ENCODE measurements at places on chromosomes 1 and 21.

DNA sequence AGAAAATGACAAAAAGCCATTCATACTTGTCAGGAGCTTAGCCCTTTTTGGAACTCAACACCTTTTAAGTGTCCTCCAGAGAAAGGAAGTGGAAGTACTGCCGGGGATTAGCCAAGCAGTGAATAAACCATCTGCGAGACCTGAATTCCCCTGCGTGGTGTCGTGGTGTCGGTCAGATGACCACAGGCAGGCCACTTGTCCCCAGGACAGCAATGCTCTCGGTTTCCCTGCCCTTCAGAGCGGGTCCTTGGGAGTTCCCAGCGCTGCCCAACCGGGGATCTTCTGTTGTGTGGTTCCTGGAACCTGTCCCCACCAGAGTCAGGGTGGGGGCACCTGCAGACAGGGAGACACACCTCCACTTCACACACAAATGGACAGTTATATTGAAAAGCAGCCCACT is 9.2 kb downstream of the GPR157 start:
- H3K27ac ChIP-seq: no peak overlapping the region
- H3K4me1 ChIP-seq: peaks cover 12% of the 10 kb centered on the region
- no peak overlapping the region for H3K4me3 ChIP-seq
- no peaks in the 10 kb centered on the region for H3K36me3 ChIP-seq

DNA sequence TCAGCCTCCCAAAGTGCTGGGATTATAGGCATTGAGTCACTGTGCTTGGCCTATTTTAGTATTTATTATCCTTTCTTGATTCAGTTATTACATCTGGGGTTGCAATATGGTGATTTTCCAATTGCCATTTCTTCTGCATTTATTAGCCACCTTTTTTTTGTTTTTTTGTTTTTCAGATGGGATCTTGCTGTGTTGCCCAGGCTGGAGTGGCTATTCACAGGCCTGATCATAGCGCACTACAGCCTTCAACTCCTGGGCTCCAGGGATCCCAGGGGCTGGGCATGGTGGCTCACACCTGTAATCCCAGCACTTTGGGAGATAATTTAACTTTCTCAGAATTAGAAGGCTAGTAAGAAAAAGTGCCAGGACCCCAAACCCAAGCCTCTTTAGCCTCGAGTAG is 82.1 kb upstream of the PGD start:
- no peak overlapping the region for H3K4me3 ChIP-seq
- no peak for DNase-seq
- no peaks in the 10 kb centered on the region for H3K4me1 ChIP-seq

- no peaks in the 10 kb centered on the region for H3K36me3 ChIP-seq
- no peaks in the 10 kb centered on the region for H3K4me1 ChIP-seq
- H3K27ac ChIP-seq: no peak overlapping the region
- no peak for DNase-seq
- H3K27me3 ChIP-seq: no peaks in the 10 kb centered on the region
- no peak overlapping the region for H3K4me3 ChIP-seq
Observed at GRCh38 chr1:1164701-1165451, 8.8 kb upstream of the TTLL10 start.

- H3K4me3 ChIP-seq: no peak overlapping the region
- no peaks in the 10 kb centered on the region for H3K4me1 ChIP-seq
- H3K27me3 ChIP-seq: no peaks in the 10 kb centered on the region
- H3K27ac ChIP-seq: no peak overlapping the region
Observed at GRCh38 chr1:80593197-80593596, 1207.5 kb upstream of the ADGRL2 start.

GRCh38 chr21:45357436-45358260 is 47.3 kb upstream of the COL18A1 start:
- no peak for DNase-seq
- no peaks in the 10 kb centered on the region for H3K4me1 ChIP-seq
- no peak overlapping the region for H3K4me3 ChIP-seq

DNA sequence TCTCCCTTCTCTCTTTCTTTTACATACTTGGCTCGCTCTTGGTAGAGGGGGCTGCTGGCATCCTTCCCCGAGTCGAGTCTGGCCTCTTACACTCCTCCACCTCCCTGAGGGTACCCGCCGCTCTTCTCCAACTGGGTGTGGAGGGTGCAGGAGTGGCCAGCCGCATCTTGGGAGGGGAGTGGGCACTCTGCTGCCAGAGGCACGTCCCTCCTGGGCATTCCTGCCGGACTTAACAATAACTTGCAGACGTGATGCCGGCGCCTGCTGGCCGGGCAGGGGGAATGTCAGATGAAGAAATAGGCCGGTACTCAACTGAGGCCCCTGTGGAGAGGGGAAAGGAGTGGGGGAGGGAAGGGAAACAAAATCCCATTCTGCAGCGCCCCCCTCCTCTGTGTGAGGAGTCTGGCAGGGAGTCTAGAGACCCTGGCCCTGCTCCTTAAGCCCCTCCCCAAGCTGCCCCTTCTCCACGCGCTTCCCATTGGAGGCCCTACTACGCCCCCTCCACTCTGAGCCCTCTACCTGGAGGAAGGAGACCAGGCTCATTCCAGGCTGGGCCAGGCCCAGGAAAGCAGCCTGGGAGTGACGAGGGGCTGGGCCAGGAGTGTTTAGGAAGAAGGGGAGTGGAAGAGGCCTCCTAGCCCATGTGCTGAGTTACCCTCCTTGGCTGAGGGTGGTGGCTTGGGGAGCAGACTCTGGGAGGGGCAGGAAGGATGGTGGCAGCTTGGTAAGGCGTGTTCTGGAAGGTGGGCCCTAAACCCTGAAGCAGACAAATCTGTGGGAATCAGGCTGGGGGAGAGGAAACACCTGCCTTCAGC is 1.8 kb downstream of the ATP2B4 start:
- no peaks in the 10 kb centered on the region for H3K27me3 ChIP-seq
- H3K4me3 ChIP-seq: peak overlapping the region; percentile 88
- H3K36me3 ChIP-seq: no peaks in the 10 kb centered on the region
- H3K27ac ChIP-seq: peak overlapping the region; percentile 93
- DNase-seq: no peak
- peaks cover 40% of the 10 kb centered on the region for H3K4me1 ChIP-seq

GRCh38 chr1:152001631-152002584 is 8.2 kb upstream of the S100A10 start:
- DNase-seq: peak; percentile 82
- no peak overlapping the region for H3K27ac ChIP-seq
- no peaks in the 10 kb centered on the region for H3K27me3 ChIP-seq
- H3K4me3 ChIP-seq: no peak overlapping the region

- no peak overlapping the region for H3K4me3 ChIP-seq
- no peaks in the 10 kb centered on the region for H3K27me3 ChIP-seq
- H3K4me1 ChIP-seq: no peaks in the 10 kb centered on the region
- DNase-seq: no peak
Observed at GRCh38 chr1:116203181-116203723, 92.1 kb downstream of the MAB21L3 start.

- peaks cover 66% of the 10 kb centered on the region for H3K4me1 ChIP-seq
- no peaks in the 10 kb centered on the region for H3K36me3 ChIP-seq
- no peak overlapping the region for H3K4me3 ChIP-seq
- no peak overlapping the region for H3K27ac ChIP-seq
- no peaks in the 10 kb centered on the region for H3K27me3 ChIP-seq
Observed at GRCh38 chr1:169680377-169681019, 30.9 kb downstream of the SELL start.

DNA sequence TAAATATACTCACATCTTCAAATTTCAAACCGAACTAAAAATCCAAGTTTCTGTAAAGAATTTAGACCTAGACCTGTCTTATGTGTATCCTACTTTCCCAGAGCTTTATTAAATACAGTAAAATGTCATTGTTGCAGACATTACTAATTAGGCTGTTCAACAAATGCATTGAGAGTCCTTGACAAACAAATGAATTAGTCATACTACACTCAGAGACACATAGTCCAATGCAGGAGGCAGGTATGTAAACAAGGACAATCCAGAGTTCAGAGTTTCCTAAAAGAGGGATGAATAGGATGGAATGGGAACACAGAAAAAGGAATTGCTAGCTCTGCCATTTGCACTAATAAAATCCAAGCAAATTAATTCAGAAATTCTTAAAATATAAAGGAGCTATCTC is 1.6 kb upstream of the EGLN1 start:
- no peak for DNase-seq
- no peaks in the 10 kb centered on the region for H3K27me3 ChIP-seq
- H3K4me1 ChIP-seq: peaks cover 16% of the 10 kb centered on the region
- H3K36me3 ChIP-seq: no peaks in the 10 kb centered on the region
- no peak overlapping the region for H3K4me3 ChIP-seq
- H3K27ac ChIP-seq: no peak overlapping the region

- no peak for DNase-seq
- H3K36me3 ChIP-seq: no peaks in the 10 kb centered on the region
- H3K27me3 ChIP-seq: no peaks in the 10 kb centered on the region
- no peak overlapping the region for H3K4me3 ChIP-seq
- peaks cover 23% of the 10 kb centered on the region for H3K4me1 ChIP-seq
Observed at GRCh38 chr1:93033029-93033428, 46.1 kb upstream of the MTF2 start.

DNA sequence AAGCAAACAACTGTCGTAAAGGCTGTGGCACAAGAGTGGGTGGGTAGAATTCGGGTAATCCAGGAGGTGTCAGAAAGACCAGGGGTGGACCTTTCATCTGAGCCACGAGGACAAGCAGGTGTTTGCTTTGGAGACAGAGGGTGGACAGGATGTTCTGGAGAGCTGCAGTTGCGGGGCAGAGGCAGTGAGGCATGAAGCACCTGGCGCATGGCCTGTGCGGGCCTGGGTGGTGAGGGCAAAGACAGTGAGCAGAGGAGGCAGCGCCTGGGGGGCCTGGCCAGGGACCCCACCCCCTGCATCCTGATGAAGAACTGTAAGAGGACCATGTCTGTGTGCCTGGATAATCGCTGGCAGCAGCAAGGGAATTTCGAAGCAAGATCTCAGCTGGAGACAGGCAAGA is 24.9 kb downstream of the KIF26B start:
- DNase-seq: no peak
- no peak overlapping the region for H3K4me3 ChIP-seq
- no peaks in the 10 kb centered on the region for H3K36me3 ChIP-seq

GRCh38 chr1:230058626-230059025 is 8.4 kb upstream of the GALNT2 start:
- H3K4me1 ChIP-seq: no peaks in the 10 kb centered on the region
- H3K27me3 ChIP-seq: no peaks in the 10 kb centered on the region
- H3K4me3 ChIP-seq: no peak overlapping the region
- no peaks in the 10 kb centered on the region for H3K36me3 ChIP-seq
- no peak for DNase-seq
- H3K27ac ChIP-seq: no peak overlapping the region

- H3K27ac ChIP-seq: no peak overlapping the region
- DNase-seq: no peak
- no peaks in the 10 kb centered on the region for H3K27me3 ChIP-seq
Observed at GRCh38 chr1:201405484-201405831, 6.3 kb upstream of the LAD1 start.

DNA sequence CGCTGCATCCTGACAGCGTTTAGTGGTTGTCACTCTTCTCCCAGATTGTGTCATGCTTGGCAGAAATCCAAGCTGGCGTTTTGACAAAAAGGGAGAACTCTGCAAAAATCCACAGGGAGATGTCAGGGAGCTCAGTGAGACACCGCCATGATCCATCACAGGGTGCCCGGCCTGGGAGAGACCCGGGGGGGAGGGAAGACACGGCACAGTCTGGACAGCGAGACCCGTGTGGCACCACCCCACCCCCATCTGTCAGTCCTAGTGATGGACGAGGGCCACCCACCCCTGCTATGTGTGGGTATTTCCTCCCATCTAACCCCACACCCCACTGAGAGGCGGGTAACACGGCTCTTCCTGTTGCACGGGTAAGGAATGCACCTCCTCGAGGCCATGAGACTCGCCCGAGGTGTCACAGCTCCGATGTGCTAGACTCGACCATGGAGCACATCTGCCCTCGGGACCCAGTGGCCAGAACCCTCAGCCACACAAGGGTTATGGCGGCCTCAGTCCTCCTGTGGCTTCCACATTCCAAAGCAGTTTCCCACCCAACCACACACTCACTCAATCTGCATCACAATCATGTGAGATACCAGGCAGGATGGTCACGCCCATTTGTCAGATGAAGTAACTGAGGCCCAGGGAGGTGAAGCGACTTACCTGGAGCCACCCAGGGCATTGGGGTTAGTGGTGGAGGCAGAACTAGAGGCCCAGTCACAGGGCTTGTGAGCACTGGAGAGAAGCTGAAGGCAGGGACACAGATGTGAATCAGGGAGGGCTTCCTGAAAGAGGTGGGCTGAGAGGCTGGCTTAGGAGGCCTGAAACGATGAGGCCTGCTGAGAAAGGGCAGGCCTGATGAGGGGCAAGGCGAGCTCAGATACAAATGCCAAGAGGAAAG is 688.5 kb downstream of the MATN1 start:
- DNase-seq: no peak
- no peak overlapping the region for H3K4me3 ChIP-seq
- H3K36me3 ChIP-seq: no peaks in the 10 kb centered on the region

DNA sequence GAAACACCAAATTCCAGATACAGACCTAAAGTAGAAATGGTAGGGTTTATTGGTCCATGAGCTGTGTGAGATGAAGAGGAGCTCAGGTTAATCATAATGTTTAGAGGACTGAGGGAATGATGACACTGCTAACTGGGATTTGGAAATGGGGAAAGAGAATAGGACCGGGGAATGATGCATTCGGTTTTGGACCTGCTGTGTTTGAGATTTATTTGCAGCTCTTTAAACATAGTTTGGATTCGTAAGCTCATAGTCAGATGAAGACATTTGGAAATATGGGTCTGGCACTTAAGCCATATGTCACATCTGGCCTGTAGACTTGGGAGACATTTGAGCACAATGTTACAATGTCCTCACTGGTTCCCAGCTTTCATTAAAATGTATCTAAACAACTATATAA is 127.9 kb upstream of the DUSP10 start:
- no peaks in the 10 kb centered on the region for H3K4me1 ChIP-seq
- H3K27me3 ChIP-seq: no peaks in the 10 kb centered on the region
- no peak overlapping the region for H3K4me3 ChIP-seq
- H3K27ac ChIP-seq: no peak overlapping the region
- DNase-seq: no peak

GRCh38 chr1:37764414-37764825 is 500 bp downstream of the EPHA10 start:
- H3K27me3 ChIP-seq: peaks cover 48% of the 10 kb centered on the region
- no peaks in the 10 kb centered on the region for H3K36me3 ChIP-seq
- no peak overlapping the region for H3K4me3 ChIP-seq
- H3K4me1 ChIP-seq: no peaks in the 10 kb centered on the region

DNA sequence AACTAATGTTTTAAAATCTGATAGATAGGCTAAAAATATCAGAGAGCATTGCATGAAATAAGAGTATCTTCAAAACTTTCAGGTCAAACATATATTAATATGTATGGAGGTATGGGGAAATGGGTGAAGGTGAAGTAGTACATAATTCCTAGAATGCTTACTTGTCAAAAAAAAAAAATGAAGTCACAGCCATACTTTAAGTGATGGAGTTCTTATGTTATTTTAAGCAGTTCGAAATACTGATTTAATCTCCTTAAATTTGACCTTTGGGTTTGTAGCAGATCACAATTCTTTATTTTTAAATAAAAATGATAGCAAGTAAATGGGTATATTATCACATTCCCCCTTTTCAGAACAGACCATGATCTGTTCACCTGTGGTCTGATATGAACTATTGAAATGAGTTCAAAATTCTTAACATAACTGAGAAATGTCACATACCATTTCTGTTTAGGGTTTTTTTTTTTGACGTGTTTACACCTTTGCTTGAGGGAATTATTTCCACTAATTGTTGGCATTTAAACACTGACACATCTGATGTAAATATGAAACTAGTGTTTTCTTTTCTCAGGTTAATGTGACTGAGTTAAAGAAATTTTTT is 220.2 kb downstream of the GREM2 start:
- no peaks in the 10 kb centered on the region for H3K27me3 ChIP-seq
- no peaks in the 10 kb centered on the region for H3K4me1 ChIP-seq
- no peak for DNase-seq
- H3K4me3 ChIP-seq: no peak overlapping the region

GRCh38 chr1:205992218-205992882 is 10.8 kb downstream of the RAB7B start:
- no peaks in the 10 kb centered on the region for H3K4me1 ChIP-seq
- H3K27ac ChIP-seq: no peak overlapping the region
- H3K27me3 ChIP-seq: no peaks in the 10 kb centered on the region
- DNase-seq: no peak
- no peaks in the 10 kb centered on the region for H3K36me3 ChIP-seq
